ENCODE measurements at places on chromosomes 7 and 10.

GRCh38 chr10:35166607-35167006, 40.0 kb downstream of the CREM start:
- DNase-seq, result no peak

DNA sequence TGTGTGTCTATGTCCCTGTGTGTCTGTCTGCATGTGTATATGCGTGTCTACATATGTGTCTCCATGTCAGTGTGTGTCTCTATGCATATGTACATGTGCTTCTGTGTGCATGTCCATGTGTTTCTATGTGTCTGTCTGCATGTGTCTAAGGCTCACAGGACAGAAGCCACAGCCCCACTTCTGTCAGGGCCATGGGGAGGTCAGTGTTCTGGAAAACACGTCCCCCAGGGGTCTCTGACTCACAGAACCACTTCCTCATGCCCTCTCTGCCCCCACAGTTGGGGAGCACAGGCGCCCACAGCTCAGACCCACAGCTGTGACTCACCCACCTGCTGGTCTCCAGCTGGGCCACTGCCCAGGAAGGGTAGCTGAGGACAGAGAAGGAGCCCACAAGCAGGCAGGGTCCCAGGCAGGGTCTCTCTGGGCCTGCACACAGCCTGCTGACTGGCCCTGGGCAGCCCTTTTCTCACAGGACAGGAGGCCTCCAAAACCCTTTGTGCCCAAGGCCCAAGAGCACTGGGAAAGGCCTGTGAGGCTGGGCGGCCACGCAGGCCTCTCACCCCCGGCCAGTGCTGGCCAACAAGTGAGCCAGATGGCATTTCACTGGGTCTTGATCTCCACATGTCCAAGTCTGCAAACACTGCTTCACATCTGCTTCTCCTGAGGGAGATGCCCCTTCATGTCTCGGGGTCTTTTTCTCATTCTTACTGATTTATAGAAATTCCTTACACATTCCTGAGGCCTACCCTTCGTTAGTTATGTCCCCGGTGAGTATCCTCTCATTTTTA, 102.9 kb upstream of the FAM20C start:
- no peak for DNase-seq

DNA sequence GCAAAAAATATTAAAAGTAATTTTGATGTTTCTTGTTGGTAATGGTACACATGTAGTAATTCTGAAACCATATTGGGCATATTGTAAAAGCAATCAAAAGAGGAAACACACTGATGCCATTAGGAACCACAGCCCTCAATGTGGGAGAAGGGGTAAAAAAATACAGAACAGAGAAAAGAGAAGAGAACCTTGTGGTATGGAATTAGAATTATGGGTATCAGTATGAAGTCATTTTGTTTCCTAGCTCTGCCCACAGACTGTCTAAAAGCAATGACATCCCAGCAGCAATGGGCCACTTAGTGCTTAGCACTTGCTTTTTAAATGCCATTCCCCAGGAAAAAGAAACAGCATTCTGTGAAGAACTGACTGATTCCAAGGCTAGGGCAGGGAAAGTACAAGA, 61.5 kb downstream of the CPVL start:
- DNase-seq, result no peak

DNA sequence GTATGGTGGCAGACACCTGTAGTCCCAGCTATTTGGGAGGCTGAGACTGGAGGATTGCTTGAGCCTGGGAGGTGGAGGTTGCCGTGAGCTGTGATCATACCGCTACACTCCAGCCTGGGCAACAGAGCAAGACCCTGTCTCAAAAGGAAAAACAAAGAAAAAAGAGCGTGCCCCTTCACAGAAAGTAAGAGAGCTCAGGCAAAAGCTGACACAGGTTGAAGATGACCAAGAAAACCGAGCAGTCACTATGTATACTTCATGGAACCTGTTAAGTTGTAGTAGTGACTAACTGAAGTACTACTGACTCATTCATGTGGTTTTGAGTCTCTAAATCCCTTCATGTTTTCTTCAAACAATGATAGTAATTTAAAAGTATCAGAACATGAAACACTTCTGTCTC, 1.2 kb upstream of the PRRT4 start:
- DNase-seq, result no peak

DNA sequence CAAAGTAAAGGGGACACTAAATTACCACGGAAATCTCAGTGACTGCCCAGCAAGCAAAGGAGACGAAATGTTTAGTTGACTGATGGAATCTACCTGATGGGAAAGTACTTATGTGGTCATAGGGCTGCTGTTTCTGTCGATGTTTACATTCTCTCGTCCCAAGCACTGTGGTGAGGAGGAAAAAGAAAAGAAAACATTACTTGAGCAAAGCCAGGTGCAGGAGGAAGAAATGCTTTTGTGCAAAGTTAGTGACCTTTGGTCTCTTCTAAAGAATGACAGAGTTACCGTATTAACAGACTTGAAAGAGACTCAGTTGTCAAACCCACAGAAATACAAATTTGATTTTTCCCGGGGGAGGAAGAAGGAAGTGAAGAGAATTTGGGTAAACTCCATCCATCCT, 43.3 kb upstream of the FMC1 start:
- DNase-seq, result peak; percentile 39

DNA sequence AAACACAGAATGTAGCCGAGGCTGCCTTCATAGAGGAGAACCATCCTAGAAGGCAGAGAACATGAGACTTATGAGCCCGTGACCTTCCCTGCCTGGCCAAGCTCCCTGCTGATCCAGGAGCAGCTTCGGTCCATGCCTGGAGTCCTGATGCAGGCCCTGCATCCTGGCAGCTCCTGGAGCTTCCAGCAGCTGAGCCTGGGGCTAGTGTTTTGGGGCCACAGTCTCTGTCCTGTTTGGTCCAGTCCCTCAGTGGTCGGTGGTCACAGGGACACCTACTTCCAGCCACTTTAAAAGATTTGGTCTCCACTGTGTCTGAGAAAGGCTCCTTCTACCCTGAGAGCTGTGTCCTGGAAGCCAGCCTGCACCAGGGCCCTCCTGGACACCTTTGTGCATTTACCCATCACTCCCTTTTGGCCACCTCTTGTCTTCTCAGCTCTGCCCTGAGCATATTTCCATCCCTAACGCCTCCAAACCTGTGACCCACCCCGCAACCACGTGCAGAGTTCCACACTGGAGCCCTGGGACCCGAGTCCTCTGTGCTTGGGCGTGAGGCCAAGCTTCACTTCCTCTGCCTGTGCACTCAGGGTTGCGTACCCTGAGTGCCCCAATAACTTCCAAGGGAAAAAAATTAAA, 315.2 kb upstream of the ZNF32 start:
- no peak for DNase-seq

GRCh38 chr7:39210362-39210761, 232.7 kb downstream of the POU6F2 start:
- no peak for DNase-seq

DNA sequence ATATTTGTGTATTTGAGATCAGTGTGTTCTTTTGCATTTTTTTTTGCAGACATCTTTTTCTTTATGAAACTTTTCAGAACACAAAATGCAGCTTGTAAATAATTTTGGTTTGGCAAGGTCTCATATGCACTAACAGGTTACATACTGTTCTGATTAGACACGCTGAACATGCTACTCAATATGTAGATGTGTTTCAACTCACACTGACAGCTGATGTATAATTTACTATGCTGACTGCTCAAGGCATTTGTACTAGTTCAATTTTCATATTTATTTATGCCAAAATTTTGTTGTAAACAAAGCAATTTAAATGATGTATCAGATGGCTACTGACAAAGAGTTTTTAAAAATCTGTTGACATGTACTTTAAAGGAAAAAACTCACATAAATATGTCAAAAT, 123.8 kb downstream of the TFEC start:
- DNase-seq, result no peak

- DNase-seq, result no peak
Measured at GRCh38 chr7:23931633-23932032, 221.6 kb downstream of the STK31 start.

DNA sequence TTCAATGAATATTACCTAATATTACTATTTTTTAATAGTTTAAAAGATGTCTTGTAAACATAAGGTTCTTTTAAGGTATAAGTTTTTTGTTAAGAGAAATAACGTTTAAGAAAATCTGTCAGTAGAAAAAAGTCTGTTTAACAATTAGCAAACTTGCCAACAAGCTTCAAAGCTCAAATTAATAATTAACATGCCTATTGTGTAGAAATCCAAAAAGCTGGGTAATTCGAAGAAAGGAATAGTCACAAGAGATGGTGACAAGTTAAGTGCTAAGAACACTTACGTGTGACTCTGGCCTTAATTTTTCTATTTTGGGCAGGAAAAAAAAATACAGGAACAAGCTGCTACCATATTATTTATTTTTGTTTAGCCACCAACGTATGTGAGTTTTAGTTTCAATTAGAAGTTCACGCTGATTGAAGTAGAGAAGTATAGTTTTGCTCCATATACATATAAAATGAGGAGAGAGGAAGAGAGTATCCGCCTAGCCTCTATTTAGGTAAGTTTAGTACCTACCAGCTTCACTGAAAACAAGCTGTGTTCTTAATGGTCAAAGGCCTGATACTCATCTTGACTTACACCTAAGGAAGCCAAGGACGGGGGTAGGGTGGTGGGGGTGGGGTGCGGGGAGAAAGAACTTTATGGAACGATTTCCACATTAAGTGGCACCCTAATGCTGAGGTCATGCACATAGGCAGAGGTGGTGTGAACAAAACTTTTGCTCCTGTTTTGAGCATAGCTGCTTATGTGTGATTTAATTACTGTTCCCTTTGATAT, 43.4 kb upstream of the AGBL3 start:
- no peak for DNase-seq

GRCh38 chr10:22435650-22436049, 90.4 kb downstream of the SPAG6 start:
- DNase-seq, result no peak

DNA sequence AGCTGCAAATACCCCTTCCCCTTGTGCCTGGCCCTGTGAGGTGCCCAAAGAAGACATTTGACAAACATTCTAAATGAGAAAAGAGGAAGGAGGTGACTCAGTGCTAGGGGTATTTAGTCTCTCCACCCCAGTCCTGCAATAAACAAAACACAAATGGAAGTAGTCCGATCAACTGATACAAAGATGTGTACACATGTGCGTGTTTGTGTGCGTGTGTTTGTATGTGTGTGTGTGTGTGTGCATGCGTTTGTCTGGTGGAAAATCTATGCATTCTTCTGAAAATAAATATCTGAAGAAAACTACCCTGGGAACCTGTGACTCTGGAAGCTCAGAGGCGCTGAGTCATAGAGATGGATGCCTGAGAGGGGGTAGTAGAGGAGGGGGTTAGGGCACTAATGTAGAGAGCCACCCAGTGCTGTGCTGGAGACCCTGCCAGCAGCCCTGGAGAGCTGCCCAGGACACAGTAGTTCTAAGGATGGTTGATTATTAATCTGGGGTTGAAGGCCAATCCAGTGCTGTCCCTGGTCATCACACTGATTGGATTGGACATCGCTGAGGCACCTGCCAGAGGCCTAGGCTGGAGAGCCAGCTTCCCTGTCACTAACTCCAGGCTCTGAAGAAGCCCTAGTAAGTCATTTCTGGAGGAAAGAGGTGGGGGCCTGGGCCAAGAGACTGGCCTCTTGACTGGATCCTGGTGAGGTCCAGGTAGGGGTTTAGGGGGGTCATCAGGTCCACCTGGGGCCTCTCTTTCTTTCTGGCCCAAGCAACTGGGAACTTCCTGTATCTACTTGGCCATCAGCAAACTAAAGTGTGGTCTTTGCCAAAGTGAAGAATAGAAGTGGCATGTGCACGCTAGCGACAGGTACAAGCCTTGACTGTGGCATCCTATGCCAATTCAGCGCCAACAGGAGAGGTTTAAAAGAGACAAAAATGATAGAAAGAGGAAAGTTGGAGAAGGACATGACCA, 18.5 kb downstream of the SFTPA1 start:
- no peak for DNase-seq

DNA sequence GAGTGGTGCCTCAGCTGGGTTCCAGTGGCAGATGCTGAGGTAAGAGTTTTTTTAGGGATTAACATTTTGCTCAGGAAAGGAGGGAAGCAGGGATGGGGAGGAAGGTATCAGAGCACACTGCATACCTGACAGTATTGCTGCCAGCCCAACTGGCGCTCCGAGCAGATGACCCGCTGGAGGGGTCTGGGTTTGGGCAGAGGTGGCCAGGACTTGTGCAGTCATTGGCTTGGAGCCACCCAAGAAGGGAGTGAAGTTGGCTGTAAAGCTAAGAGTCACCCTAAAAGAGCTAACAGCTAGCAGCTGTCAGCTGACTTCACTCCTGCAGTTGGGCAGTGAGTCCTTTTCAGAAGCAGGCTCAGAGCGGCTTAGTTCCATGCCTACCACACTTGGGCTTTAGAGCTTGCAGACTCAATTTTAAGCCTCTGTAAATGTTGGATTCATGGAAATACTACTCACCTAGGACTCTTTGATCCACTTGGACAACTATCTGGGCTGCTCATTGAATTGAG, 5.8 kb upstream of the ARHGAP22 start:
- peak; percentile 10 for DNase-seq

GRCh38 chr10:77176232-77176631, 461.4 kb downstream of the KCNMA1 start:
- no peak for DNase-seq

DNA sequence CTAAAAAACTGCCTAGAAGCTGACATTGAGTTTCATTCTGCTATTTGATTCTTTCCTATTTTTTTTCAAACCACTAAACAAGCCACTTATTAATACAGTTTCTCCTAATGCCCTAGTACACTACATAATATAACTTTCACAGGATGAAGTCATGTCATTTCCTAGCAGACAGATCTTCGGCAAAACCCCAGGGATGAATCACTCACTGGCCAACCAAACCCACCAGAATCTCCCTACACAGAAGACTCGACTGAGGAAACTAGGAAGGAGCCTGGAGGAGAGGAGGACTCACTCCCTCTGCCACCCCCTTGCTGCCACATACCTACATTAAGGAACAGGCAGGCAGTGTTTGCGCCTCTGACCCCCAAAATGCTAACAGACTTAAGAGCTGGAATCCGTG, 33.4 kb downstream of the XPNPEP1 start:
- DNase-seq, result no peak

- DNase-seq, result no peak
Measured at GRCh38 chr7:93265220-93265619, 33.1 kb downstream of the VPS50 start.

DNA sequence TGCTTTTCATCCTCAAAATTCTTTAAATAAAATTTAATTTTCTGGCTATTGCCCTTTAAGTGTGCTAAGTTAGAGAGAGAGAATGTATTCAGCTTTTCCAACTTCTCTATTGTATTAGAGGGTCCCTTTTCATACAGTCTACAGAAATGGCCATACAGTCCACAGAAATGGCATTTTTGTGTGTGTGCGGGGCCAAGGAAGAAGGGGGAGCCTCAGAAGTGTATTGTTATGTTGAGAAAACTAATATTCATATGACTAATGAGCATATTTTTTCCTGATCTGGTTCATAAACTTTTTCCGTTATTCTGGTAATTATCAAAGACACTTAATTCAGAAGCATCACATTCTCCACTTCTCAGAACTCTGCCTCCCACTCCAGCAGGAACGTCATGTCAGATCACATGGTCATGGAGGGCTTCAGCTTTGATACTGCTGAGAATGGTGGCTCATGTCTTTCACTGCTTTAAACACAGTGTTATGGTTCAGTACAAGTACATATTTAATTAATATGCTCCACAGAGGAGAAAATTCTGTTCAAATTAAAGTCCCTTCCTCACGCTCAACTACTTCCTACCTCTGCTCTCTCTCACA, 37.1 kb downstream of the ELMO1 start:
- no peak for DNase-seq

GRCh38 chr10:97468162-97468561, 22.2 kb downstream of the ZDHHC16 start:
- no peak for DNase-seq

All from colonic mucosa (tissue), 4 donors.